ENCODE measurements at places on chromosomes 4 and X.

- peak; percentile 2 for DNase-seq
Measured at GRCh38 chrX:115559672-115560071, 1.3 kb upstream of the PLS3 start.

DNA sequence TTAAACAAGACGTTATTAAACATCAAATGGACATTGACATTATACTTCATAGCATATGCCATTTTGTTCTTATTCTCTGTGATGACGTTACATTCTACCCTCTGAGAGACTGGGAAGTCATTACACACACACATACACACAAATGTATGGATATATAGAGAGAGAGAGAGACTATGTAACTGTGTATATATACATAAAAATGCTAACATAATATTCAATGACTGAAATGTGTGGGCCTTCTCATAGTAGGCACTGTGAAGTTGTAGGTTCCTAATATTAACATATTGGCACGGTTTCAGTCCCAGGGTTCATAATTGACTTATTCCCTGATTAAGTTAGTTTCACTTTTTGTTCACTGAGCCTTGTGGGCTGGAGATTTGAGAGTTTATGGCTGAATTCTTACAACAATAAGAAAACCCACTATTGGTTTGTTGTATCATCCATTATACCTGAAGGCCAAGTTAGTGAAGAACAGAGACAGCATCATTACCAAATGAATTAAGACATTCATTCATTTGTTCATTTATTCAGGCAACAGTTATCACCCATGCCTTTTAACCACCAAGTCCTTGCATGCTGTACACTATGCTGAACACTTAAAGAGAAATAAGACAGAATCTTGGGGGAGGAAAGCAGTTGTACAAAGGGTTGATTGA is 68.5 kb downstream of the GAB1 start:
- DNase-seq = no peak

DNA sequence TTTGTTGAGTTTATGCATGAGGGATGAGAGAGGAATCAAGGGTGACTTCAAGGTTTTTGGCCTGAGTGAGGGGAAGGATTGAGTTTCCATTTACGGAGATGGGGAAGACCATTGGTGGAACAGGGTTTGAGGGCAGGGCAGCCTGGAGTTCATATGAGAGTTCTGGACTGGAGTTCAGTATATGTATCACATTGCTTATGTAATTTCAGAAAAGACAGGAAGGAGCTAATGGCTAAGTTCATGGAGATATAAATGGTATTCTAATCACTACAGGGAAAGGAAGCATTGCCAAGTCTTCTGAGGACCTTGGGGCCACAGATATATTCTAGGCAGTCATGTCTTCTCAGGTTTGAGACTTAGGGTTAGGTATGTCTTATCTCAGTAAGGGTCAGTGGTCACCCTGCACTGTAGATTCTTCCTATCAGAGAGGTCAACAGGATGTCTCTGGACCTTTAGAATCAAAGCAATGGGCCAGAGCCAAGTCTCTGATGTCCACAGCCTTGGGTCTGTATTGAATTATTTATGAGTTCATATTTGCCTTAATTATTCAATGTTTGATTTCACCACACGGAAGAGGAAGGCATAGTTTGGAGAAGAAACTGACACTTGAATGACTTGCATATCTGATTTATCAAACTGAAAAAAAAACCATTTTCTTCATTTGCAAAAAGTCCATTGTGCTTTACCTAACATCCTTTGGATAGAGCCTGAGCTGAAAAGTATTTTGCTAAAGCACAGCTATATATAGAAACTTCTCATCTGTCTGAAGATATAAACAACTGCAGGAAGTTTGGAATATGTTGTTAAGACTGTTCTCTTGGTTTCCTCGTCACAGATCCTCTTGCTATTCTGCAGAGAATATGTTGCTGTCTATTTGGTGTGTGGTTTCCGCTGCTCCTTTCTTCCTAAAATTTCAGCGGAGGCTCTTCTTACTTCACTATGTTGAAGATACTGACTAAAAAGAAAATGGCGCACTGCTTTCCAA is 139.5 kb downstream of the PDGFRA start:
- DNase-seq = no peak

DNA sequence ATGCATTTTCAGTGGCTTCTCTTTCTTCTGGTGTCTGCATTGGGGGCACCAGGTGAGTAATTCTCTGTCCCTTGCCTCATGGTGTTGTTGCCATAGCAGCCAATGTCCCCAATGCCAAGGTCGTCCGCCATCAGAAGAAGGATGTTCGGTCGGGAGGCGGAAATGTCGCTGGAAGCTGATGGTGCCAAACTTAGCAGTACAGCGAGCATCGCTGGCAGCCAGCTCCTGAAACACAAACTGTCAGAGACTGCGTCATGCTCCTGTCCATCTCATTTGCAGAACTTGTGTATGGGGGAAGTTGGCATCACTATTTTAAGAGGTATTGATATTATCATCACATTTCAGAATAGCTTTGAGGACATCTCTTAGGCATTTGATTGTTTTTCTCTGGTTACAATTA is 29.1 kb upstream of the ARSD start:
- DNase-seq = no peak

GRCh38 chr4:48011722-48012121 is 4.8 kb downstream of the CNGA1 start:
- no peak for DNase-seq

DNA sequence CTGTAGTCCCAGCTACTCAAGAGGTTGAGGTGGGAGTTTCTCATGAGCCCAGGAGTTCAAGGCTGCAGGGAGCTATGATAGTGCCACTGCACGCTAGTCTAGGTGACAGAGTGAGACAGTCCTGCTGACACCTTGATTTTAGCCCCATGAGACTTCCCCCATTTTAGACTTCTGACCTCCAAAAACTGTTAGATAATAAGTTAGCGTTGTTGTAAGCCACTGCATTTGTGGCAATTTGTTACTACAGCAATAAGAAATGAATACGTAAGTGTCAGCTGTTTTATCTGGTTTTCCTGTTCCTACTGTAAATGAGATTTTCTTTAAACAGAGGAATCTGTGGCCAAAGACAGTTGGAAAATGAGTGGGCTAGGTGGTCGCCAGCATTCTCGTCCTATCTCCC is 83.9 kb downstream of the ARHGAP10 start:
- no peak for DNase-seq

DNA sequence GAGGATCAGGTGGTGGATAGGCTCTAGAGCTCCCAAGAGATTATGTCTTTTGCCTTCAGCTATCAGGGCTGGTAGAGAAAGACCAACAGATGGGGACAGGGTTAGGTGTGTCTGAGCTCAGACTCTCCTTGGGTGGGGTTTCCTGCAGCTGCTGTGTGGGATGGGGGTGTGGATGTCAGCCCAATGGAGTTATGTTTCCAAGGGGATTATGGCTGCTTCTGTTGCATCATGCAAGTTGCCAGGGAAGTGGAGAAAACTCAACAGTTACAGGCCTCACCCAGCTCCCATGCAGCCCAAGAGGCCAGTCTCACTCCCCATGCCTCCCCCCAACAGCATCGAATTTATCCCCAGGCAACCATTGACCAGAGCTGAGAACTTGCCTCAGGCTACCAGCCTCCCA is 80.2 kb upstream of the CDX4 start:
- DNase-seq = no peak

- no peak for DNase-seq
Measured at GRCh38 chr4:80922941-80923340, 107.6 kb upstream of the BMP3 start.

GRCh38 chrX:144716187-144716586 is 531.1 kb upstream of the SPANXN1 start:
- DNase-seq = no peak

GRCh38 chr4:37246891-37247290 is 2.3 kb downstream of the NWD2 start:
- peak; percentile 4 for DNase-seq

DNA sequence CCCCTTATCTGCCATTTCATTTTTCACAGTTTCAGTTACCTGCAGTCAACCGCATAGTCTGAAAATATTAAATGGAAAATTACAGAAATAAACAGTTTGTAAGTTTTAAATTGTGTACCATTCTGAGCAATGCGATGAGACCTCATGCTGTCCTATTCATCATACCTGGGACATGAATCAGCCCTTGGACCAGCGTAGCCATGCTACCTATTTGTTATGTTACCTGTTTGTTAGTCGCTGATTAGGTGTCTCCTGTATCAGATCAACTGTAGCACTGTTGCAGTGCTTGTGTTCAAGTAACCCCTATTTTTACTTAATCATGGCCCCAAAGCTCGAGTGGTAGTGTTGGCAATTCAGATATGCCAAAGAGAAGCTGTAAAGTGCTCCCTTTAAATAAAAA is 492.2 kb upstream of the AADAT start:
- no peak for DNase-seq

DNA sequence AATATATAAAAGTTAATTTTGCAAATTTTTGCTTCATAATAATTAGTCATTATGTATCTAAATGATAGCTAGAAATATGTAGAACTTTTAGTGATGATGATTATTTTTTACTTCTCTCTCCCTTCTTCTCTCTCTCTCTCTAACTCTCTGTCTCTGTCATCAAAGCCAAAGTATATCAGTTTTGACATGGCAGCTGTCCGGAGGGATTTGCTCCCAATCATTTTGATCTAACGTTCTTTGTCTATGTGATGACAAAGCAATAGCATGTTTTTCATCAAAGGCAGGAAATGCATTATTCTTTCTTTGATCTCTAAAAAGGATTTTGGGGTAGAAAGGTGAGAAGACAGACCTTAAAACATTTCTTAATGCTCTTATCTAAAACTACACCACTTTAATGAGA is 402.1 kb downstream of the PDGFC start:
- DNase-seq = no peak

DNA sequence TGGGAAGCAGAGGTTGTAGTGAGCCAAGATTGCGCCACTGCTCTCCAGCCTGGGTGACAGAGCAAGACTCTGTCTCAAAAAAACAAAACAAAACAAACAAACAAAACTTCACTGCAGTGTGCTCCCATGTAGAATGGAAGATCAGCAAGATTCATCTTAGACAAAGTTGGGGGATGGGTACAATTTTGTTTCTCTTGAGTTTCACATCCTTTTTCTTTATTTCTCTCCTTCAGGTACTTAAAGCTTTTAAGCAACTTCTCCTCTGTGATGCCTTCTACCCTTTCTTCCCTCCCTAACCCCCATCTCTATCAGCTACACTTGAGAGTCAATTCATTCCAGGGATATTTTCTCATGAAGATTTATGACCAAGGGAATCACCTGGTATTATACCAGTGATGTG is 15.5 kb upstream of the RBBP7 start:
- DNase-seq = no peak

DNA sequence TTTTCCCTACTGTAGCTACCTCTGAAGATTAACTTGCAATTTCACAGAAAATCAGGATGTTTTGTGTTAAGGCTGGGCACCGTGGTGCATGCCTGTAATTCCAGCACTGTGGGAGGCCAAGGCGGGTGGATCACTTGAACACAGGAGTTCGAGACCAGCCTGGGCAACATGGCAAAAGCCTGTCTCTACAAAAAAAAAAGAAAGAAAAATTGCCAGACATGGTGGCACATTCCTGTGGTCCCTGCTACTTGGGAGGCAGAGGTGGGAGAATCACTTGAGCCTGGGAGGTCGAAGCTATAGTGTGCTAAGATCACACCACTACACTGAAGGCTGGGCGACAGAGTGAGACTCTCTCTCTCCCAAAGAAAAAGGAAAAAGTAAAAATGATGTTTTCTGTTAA is 27.4 kb downstream of the APELA start:
- no peak for DNase-seq

DNA sequence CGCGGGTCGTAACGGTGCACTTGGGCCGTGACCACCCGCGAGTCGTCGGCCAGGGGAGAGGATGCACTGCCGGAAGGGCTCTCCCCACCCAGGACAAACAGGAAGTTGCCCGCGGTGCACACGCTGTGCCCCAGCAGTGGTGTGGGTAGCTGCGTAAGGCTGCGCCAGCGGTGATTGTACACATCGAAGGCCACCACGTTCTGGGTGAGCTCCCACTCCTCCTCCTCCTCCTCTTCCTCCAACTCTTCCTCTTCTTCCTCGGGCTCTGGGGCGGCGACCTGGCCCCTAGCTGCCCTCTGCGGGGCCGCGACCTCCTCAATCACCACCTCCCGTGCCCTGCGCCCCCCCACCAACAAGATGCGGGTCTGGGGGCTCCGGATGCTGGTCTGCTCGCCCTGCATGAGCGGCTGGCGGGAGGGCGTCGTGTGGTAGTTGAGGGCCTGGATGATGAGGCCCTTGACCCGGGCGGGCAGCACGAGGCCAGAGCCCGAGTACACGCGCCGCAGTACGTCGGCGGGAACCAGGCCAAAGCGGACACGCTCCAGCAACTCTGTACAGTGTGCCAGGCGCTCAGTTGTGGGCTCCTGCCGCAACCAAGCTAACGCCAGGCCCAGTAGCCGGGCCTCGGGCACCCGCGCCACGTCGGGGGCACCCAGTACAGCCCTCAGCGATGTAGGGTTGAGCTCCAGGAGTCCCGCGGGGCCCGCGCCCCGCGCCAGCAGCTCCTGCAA is 1.4 kb downstream of the KLHL34 start:
- no peak for DNase-seq

DNA sequence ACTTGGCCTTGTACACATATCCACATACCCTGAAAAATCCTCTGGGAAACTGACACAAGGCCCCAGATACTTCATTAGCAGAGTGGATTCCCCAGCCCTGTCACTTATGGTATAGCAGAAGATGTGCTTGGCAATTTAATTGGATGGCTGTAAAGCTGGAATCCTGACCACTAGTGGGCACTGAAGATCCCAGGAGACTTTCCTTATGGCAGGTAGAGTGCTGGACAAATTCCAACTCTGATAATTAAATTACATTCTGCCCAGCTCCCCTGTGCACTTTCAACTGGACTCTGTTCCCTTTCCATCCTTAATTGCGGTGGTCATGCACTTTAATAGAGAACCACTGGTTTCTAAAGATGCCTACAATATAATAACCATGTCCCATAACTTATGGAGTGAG is 119.8 kb downstream of the DCK start:
- peak; percentile 21 for DNase-seq

DNA sequence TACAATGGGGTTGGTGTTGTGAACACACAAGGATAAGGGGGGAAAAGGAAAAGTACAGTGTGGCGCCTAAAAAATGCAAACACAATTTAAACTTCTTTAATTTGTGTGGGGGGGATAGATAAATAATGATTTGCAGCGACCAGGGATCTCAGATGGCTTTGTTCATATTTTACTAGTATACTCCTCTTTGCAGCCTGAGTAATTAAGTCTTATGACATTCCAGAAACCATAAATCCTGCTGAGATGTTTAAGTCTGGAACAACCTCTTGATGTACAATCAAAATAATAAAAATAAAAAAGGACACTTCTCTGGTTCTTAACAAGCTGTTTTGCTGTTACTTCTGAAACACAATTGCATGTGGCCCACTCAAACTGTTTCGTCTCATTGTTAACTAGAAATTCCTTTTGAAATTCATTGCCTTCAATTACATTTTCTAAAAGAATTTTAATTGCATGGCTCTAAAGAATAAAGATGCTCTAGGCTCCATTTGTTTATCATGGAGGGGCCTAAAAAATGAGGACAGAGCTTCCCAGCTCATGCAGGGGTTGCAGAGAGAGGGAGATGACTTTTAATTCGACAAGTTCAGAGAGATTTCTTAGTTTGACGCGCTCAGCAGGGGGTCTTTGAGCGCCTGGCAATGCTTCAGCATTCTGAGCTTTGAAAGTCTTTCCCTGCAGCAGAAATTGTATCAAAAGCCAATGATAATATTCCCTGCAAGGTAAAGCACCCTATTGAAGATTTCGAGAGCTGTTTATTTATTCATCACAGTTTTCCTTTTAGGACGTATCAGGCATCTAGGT is 892.4 kb upstream of the TENM3 start:
- DNase-seq = no peak

All from Calu3 (cell line).